ENCODE measurements at places on chromosomes 5 and 9.

GRCh38 chr5:17180330-17180843 is 37.0 kb upstream of the BASP1 start:
- DNase-seq, result no peak

GRCh38 chr5:169006842-169007790 is 293.8 kb downstream of the SLIT3 start:
- DNase-seq, result no peak

DNA sequence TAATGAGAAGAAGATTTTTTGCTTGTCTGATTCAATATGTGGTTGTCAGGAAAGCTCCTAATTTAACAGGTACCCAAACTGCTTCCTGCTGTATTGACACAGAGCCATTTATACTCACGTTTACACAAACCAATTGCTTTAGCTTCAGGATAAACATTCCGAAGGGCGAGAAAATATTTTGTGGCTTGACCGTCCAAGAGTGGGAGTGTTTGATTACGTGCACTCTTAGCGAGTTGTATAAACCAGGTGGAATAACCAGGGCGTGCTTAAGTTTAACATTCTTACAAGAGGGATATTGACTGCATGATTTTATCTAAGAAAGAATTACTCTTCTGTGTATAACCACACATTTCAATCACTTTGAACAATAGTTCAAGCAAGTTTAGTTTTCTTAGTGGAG is 278.7 kb upstream of the TYRP1 start:
- no peak for DNase-seq

GRCh38 chr9:130026583-130027340 is 16.2 kb downstream of the FNBP1 start:
- DNase-seq, result no peak

- DNase-seq, result no peak
These were observed 167.0 kb upstream of the OTULINL start for GRCh38 chr5:14414656-14415023.

DNA sequence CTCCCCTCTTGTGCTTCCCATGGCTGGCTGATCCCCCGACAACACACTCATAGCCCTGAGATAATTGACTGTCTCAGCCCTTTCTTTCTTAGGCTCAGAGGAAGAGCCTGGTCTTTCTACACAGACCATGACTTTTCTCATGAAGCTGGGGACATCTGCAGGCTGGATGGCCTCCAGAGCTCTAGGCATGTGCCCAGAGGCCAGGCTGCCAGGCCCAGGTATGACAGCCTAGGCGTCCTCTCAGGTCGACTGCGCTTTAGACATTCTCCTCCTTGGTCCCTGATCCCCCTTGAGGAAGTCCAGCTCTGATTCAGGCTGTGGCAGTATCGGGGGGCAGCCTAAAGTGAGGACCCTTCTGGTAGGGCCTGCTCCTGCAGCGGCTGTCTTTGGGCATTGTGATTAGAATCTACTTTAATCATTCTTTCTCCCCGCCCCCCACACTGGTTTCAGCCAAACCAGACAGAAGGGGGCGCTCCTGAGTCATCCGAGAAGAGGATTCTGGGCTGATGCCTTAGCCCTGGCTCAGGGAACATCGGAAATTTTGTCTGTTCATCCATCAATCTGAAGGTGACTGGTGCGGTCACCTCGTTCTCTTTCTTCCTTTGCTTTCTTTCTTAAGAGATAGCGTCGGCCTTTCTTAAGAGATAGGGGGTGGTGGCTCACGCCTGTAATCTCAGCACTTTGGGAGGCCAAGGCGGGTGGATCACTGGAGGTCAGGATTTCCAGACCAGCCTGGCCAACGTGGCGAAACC is 66.5 kb upstream of the HSPA9 start:
- DNase-seq, result no peak

- no peak for DNase-seq
These were observed 27.6 kb downstream of the TRIP13 start for GRCh38 chr5:920321-920720.

All from GM12864 (cell line).